ENCODE measurements at places on chromosomes 2 and 18. TPM values are rescaled to one million over a fixed set of nuclear protein-coding genes. Genes with fewer than 3 reads are reported as not detected.

GRCh38 chr2:189824694-189825396 is 40.6 kb downstream of the PMS1 start:
- no peak for DNase-seq

DNA sequence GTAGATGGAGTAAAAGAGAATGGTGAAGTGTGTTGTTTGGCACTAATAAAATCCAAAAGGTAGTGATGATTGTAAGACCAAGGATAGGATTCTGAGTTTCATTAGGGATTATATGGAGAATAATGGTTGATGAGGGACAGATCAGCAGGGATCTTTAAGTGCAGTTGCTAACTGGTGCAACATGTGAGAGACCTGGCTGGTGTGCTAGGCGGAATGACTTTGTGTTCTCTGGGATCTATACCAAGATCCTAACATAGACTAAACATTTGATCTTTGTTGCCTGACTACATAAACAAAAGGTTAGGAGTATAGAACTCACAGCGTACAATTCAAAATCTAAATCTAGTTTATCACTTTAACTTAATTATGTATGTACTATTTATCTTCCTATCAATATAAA is 135.4 kb downstream of the PTRHD1 start:
- no peak for DNase-seq

IL1RN gene
- total RNA-seq = 0.41 TPM

- no peak for DNase-seq
Measured at GRCh38 chr2:124380221-124380749, 355.2 kb downstream of the CNTNAP5 start.

CDK15 gene
- total RNA-seq = 0.19 TPM

EFEMP1 gene
- 12.3 TPM for total RNA-seq

MITD1 gene
- 80.1 TPM for total RNA-seq

CHRND gene
- not detected for total RNA-seq

SLC38A11 gene
- not detected for total RNA-seq

GRCh38 chr2:82789851-82790205 is 1669.3 kb downstream of the SUCLG1 start:
- no peak for DNase-seq

GRCh38 chr2:16615687-16616615 is 49.7 kb downstream of the CYRIA start:
- DNase-seq = no peak

FAM237A gene
- total RNA-seq = not detected

DNA sequence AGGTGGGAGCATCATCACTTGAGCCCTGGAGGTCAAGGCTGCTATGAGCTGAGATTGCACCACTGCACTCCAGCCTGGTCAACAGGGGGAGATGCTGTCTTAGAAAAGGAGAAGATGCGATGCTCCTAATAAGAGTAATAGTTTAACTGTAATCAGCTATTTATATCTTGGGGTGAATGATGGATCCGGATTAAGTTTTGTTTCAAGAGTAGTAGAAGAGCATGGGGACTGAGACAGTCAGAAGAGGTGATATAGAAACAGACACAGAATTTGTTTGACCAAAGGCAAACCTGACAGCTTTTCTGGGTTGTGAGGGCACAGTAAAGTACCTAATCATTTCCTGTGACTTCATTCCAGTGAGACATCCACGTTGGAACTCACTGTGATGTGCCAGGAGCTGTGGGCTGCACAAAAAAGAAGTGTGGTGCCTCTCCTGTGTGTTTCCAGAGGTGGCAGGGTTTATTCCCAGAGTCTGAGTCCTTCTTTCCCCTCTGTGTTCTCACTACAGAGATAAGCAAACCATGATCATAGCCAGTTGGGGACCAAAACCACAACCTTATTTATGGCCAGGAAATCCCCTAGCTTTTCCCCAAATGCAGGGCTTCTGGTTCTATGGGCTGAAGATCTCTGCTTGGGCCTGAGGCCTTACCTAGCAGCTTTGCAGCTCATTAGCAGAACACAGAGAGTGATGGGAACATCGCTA is 113.7 kb downstream of the XRCC5 start:
- DNase-seq = peak; percentile 73

DNA sequence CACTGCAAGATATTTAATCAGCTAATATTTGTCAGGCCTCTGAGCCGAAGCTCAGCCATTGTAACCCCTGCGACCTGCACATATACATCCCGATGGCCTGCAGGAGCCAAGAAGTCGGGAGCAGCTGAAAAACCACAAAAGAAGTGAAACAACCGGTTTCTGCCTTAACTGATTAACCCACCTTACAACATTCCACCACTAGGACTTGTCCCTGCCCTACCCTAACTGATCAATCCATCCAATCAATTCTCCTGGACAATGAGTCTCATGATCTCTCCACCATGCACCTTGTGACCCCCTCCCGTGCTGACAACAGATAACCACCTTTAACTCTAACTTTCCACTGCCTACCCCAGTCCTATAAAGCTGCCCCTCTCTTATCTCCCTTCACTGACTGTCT is 945.4 kb upstream of the GYPC start:
- DNase-seq = no peak

- no peak for DNase-seq
Measured at GRCh38 chr18:46340716-46341115, 236.5 kb downstream of the HAUS1 start.

DNA sequence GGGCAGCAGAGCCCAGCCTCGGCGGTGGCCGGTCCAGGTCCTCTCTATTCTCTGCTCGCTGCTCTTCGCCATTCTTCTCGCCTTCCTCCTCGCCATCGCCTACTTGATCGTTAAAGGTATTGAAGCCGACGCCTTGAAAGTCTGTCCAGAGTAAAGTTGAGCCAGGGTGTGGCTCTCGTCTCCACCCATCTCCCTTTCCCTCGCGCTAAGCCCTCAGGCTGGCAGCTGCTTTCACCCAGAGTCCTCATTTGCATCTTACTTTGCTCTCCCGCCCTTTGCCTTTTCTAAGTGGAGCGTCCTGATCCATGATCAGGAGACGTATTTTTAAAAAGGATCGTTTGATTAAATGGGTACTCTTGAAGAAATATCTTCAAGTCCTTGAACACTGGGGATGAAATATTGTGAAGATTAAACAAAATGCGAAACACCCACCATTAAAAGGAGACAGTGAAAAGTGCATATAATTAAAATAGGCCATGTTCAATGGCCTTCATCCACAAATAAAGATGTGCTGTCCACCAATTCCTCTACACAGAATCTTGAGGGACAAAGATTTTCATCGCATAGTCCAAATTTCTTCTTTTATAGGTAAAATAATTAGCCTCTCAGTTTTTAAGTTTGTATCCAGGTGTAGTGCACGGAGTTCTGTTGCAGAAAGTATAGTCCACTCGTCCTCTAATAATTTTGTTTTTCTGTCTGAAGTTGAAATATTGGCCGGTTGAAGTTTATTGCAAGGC is 657 bp downstream of the ARL6IP6 start:
- DNase-seq = peak; percentile 81

DNA sequence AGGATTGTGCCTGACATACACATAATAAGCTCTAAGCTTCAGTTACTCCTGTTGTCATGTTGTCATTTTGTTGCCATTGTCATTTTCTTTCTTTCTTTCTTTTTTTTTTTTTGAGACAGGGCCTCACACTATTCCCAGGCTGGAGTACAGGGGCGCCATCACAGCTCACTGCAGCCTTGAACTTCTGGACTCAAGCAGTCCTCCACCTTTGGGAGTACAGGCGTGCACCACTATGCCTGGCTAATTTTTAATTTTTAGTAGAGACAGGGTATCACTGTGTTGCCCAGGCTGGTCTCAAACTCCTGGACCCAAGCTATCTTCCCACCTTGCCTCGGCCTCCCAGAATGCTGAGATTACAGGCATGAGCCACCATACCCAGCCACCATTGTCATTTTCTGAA is 30.9 kb upstream of the SCLY start:
- no peak for DNase-seq

DNA sequence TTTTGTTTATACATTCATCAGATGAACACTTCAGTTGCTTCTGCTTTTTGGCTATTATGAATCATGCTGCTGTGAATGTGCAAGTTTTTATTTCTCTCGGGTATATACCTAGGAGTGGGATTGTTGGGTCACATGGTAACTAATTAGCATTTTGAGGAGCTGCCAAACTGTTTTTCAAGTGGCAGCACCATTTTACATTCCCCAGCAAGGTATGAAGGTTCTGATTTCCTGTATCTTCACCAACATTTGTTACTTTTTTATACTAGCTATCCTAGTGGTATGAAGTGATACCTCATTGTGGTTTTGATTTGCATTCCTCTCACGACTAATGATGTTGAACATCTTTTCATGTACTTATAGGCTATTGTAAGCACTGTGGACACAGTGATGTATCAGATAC is 53.9 kb downstream of the DYNC1I2 start:
- DNase-seq = peak; percentile 29

Data from A172 (cell line).